Anterior cingulate cortex (tissue), 58 donors: ENCODE measurements at places on chromosomes 13 and 19.

DNA sequence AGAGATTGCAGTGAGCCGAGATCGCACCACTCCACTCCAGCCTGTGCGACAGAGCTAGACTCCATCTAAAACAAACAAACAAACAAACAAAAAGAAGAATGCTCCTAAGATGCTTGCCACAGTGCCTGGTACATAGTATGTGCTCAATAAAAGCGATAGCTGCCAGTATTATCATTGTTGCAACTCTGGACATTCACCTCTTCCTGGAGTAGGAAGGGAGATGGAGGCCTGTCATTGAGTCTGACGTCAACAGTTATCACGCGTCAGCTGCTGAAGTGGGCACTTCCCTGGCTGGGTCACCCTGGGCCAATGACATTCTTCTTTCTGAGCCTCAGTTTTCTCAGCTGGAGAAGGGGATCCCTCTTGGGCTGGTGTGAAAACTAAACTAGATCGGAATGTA is 4.2 kb upstream of the PLAUR start:
- no peak for DNase-seq

DNA sequence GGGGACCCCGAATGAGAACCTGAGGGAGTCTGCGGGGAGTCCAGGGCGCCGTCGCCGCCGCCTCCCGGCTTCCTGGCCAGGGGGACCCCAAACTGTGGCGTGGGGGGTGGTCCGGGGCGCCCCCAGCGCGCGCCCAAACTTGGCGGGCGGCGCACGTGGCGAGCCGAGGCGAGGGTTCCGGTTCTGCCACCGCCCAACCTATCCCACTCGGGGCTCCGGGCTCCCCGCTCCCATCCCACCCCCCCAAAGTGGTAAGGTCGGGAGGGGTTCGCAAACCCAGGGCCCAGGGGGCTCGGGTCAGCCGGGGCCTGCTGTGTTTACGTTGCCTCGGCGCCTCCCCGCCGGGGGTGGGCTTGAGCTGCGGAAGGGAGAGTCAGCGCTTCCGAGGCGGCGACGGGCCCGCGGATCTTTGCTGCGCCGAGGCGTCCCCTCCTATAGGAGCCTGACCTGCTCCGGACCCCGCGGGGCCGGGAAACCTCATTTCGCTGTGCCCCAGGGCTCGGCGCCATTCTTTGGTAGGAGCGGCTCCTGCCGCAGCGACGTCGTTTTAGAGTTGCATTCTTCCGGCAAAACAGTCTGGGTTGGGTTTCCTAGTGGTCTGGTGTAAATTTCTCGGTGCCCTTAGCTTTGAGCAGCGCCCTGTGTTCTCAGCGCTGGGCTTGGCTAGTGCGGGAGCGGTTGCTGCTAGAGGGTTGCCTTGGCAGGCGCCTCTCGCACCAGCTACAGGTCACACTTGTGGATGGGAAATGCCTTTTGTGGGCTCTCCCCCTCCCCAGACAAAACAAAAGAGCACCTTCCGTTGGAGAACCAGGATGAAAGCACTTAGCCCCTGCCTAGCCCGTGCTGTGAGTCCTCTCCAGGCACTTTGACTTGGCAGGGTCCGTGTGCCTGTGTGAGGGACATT is 1.2 kb downstream of the DAZAP1 start:
- DNase-seq = no peak

DNA sequence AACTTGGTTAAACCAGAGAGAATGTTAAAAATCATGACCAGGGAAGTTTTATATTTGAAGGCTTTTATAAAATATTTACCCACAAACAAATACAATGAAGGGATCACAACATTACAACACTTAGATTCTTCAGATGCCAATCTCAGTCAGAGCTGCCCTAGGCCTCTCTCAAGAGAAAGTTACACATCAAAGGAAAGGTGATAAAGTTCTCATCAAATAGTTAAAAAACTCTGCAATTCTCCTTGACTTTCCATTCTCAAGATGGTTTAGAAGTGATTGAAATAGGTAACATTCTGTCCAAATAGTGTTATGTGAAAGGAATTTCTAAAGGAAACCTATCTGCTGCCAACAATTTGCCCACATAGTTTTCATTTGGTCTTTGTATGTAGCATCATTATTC is 1115.2 kb upstream of the MIR17HG start:
- DNase-seq = no peak

DNA sequence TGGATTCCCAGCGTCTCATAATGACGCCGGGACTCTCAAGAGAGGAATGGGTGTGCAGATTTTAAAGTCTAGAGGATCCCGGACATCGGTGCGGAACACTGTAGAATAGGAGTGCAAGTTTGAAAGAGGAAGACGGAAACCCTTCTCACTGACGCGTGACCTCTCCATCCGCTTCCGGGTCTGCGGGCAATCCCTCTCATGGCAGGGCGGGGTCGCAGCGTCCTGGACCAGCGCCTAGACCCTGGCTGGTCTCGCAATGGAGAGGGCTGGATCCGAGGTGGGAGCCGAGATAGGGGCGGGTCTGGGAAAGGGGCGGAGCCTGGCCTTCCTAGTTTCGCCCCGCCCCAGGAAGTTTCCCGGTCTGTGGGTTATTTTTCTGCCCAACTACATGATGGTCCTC is 4.6 kb upstream of the ZNF845 start:
- DNase-seq = no peak

GRCh38 chr19:55312621-55313512 is 12.3 kb downstream of the TMEM150B start:
- DNase-seq = no peak

GRCh38 chr13:100458673-100459072 is 129.9 kb downstream of the GGACT start:
- DNase-seq = no peak

- DNase-seq = no peak
Measured at GRCh38 chr19:14072535-14073260, at the start of gene MISP3. Gene MISP3 (plus strand): TSS chr19:14072786. CDS start chr19:14073310, 524 bp downstream.

DNA sequence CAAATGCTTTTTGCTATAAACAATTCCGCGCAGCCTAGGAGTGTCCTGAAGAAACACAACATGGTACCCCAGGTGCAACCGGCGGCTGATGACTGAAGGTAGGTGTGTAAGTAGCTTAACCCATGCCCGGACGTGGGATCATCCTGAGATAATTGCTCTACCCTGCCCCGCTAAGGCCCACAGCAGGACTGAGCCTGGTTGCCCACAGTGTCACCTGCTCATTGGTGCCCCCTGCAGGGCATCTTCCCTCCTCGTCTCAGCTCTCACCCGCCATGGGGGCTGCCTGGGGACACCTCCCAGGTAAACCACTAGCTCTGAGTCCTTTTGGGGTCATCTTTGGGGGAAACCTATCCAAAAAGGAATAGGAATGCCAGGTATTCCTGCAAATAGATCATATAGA is 22.3 kb downstream of the TMEM161A start:
- DNase-seq = no peak

GRCh38 chr13:33452873-33453517 is 167.4 kb upstream of the STARD13 start:
- no peak for DNase-seq

- DNase-seq = no peak
Measured at GRCh38 chr19:55101261-55101660, 16.2 kb downstream of the PPP1R12C start.

DNA sequence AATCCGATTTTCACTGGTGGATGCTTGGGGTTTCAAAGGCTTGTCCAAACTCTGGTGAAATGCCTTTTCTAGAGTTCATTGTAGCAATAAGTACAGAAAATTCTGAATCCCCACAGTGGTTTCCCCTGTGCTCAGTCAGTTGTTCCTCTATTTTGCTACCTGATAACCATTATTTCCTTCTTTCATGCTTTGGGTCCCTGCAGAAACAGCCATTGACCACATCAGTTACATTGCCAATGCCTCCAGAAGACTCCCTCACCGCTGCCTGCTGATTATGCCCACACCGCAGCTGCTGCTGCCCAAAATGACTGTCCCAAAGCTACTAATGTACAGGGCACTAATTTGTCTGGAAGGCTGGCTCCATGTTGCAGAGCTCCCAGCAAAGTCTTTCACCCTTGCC is 517.3 kb downstream of the KLF12 start:
- no peak for DNase-seq

- no peak for DNase-seq
Measured at GRCh38 chr19:54233941-54234340, 8.6 kb downstream of the LILRA6 start.

- no peak for DNase-seq
Measured at GRCh38 chr13:82654861-82655855, 1227.1 kb downstream of the SLITRK1 start.

- DNase-seq = no peak
Measured at GRCh38 chr13:82011355-82011754, 1670.4 kb upstream of the SPRY2 start.

- DNase-seq = peak; percentile 41
Measured at GRCh38 chr19:38252941-38253691, 3.1 kb downstream of the PPP1R14A start.

DNA sequence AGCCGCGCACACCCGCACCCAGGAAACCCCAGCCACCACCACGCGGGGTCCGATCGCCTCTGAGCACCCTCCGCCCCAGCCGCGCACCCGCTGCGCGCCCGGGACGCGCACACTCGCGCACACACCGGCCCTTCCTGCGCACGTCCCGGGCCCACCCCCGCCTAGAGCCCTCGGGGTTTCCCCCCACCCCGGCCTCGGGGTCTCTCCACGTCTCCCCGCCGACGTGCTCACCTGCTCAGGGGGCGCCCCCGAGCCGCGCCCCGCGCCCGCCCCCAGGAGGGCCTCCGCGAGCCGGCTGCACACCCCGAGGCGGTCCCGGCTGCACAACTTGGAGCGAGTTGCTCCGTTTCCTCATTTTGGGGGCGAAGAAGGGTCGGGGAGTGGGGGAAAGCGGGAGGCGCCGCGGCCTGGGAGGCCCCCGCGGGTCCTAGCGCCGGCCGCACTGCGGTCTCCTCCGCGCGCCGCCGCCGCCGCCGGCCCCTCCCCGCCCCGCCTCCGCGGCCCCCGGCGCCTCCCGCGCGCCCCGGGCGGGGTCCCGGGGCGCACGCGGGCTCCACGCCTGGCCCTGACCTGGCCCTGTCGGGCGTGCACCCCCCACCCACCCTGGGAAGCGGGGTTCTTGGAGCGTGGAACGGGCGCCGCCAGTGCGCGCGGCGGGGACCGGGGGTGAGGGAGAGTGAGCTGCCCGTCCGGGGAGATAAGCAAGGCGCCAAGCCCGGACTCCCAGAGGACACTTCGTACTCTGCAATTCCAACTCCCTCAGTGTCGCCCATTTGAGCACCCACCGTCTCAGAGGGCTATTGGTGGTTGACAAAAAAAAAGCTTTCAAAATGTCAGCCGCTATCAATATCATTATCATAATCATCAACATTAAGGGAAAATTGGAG is at the start of gene MATK:
TSS of gene MATK (minus strand) at position 444 of the 887 bp plus-strand sequence. CDS start 1,246 bp downstream, outside the sequence.
- no peak for DNase-seq

DNA sequence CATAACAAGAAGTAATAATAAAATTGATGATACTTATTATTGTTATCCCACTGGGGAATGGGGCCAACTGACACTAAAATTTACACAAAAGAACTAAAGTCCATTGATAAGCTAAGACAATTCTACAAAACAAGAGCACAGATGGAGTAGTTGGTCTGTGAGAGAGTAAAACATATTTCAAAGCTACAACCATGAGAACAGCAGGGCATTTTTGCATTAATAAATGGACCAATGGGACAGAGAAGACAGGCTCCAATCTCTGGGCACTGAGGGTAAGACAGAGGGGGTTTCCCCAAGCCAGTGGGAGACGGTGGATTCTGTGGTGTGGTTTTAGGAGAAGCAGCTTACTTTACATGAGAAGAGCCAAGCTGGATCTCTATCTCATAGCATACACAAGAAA is 14.4 kb downstream of the KANK2 start:
- DNase-seq = no peak

GRCh38 chr13:76799696-76800095 is 86.5 kb downstream of the KCTD12 start:
- no peak for DNase-seq

DNA sequence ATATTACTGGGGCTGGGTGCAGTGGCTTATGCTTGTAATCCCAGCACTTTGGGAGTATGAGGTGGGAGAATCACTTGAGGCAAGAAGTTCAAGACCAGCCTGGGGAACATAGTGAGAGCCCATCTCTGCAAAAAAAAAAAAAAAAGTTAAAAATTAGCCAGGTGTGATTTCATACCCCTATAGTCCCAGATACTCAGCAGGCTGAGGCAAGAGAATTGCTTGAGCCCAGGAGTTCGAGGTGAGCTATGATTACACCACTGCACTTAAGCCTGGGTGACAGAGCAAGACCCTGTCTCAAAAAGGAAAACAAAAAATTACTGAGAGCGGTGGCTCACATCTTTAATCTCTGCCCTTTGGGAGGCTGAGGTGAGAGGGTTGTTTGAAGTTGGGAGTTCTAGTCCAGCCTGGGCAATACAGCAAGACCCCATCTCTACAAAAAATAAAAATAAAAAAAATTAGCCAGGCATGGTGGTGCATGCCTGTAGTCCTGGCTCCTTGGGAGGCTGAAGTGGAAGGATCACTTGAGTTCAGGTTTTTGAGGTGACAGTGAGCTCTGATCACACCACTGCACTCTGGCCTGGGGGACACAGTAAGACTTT is 87.5 kb downstream of the ZMYM2 start:
- no peak for DNase-seq

GRCh38 chr13:45925151-45925550 is 73.6 kb upstream of the SIAH3 start:
- no peak for DNase-seq

DNA sequence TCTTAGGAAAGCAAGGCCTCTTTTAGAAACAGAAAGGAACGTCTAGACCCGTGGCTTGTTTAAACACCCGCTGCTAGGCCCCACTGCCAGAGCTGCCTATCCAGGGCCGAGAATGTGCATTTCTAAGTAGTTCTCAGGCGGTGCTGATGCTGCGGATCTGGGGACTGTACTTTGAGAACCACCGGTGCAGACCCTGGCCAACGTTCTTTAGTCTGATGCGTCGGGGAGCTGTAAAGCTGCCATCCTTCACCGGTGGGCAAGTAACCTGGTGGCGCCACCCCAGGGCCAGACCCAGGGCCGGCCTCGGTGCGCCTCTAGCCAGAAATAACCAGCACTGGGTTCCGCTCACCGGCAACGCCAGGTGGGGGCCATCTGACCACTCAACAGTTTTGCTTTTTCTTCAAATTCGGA is 47.1 kb downstream of the TGDS start:
- peak; percentile 74 for DNase-seq

DNA sequence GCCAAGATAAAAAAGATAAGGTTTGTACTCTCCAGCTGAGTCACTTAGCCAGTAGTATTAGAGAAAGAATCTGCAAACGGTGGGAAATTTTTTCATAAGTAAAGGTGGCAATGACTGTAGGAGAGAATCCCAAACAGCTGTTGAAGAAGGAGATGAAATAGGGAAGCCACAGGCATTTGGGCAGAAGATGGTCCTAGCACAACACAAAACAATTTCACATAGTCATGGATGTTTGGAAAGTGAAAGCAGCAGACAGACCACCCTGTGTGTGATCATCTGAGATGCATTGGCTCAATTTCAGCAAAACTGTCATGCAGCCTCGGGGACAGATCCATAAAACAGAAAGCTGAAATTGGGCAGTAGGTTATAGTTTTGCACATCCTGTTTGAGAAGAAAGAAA is 2832.4 kb downstream of the PCDH9 start:
- DNase-seq = no peak

GRCh38 chr19:18496167-18496979 is 25.5 kb downstream of the ELL start:
- no peak for DNase-seq
